ENCODE measurements at places on chromosomes 2 and 18. TPM values are rescaled to one million over a fixed set of nuclear protein-coding genes. Genes with fewer than 3 reads are reported as not detected.

The FOXI3 gene
- not detected for total RNA-seq

The CCDC68 gene
- 26.6 TPM for total RNA-seq

The IFT172 gene
- 26.9 TPM for total RNA-seq

The CFAP53 gene
- total RNA-seq: 0.34 TPM

The HMSD gene
- not detected for total RNA-seq

The TPO gene
- not detected for total RNA-seq

The FAM237A gene
- total RNA-seq: not detected

The MC2R gene
- not detected for total RNA-seq

The CCDC195 gene
- total RNA-seq: not detected

The WNT10A gene
- total RNA-seq: 1.0 TPM

DNA sequence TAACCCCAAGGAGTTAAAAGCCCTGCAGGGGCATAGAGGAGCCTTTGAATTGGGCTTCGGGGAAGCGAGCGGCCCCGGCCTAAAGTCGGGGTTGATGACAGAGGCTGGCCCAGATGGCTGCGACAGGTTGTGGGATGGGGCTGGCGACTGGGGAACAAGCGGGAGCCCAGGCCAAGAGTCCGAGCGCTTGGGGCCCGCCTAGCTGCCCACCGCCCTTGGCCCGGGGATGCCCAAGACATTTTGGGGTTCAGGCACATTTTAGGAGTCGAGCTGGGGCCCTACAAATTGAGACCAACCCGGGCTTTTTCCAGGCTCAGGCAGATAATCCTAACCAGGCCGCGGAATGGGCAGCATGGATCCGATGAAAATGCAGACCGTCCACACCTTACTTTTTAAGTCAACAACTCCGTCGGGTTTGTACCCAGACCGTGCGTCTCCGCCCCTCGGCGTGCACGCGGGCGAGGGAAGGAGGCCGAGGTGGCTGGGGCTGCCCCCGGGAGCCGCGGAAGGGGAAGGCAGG is 507 bp downstream of the RTKN start:
- DNase-seq: no peak

DNA sequence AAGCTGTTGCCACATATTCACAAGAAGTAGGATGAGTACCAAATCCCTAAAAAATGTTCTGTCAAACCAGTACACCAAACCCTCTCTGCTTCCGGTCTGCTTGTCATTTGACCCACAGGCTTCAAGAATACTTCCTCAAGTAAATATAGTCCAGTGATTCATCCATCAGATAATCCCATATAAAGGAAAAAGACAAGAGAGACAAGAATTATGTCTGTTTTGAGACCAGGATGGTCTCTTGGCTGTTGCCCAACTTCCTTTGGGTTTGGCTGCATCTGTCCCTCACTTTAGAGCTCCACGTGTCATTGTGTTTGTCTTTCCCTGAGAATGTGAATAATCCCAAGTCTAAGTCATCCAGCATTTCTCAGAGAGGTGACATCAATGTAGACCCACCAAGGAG is 91.5 kb upstream of the NRP2 start:
- no peak for DNase-seq

DNA sequence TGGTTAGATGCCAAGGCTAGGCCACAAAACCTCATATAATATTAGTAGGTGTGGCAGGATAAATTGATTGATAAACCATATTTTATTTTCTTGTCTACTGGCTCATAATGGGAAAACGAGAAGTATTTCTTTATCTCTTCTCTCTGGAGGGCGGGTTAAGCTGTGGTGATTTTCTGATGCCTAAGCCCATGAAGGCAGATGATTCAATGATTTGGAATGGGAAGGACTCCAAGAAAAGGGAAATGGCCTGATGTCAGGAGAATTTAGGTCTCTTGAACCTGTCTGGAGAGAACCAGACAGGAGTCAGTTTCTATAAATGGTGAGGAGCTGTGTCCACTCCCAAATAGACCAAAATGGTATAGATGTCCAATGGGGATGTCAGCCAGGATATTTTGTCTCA is 18.7 kb upstream of the MAP4K3 start:
- no peak for DNase-seq

GRCh38 chr2:176584333-176584732 is 315.1 kb downstream of the MTX2 start:
- DNase-seq: no peak

- no peak for DNase-seq
These were observed 354.8 kb downstream of the DCC start for GRCh38 chr18:52694804-52695203.

DNA sequence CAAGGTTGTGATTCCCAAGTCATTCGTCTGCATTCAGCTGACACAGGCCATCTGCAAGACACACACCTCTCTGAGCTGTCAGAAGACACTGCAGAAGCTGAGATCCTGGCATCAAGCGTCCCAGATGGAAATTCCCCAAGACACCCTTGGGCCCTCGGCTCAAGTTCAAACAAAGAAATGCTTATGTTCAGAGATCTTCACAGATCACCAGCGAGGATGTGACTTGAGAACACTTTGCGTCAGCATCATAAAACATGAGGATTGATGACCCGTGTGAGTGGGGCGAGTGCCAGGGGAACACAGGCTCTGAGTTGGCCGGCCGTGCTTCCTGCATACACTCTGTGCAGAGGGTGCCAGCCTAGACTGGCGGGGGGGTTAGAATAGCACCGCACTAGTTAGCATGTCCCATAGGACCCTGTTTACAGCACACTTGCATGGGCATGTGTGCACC is 36.8 kb downstream of the KCNIP3 start:
- DNase-seq: no peak

DNA sequence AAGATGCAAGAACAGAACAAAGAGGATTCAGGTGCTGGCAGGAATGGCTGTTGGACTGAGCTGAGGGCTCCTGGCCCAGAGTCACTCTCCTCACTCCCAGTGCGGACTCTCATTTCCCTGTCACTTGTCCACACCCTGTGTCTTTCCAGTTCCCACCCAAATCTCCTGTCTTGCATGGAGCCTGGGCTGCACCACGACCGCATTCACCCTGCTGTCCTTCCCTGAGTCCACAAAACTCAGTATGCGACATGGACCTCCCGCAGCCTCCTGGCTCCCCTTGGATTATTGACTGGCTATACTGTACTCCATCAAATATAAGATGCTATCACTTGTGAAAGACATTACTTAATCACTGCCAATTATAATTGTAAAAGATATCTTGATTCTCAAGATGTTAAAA is 2.5 kb upstream of the ITM2C start:
- DNase-seq: no peak

DNA sequence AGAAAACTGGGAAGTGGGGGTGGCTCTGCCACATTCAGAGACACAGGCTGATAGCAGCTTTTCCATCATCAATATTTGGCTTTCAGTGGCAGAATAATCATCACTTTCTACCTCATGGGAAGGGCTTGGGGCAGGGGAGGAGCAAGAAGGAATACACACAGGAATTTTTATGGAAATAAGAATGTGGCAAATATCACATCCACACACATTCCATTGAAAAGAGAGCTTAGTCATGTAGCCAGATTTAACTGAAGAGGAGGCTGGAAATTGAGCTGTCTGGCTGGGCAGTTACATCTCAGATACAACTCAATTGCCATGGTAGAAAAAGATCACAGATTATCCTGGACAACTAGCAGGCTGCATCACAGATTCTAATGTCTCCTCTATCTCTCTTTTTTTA is 1474.0 kb upstream of the ACVR2A start:
- no peak for DNase-seq

DNA sequence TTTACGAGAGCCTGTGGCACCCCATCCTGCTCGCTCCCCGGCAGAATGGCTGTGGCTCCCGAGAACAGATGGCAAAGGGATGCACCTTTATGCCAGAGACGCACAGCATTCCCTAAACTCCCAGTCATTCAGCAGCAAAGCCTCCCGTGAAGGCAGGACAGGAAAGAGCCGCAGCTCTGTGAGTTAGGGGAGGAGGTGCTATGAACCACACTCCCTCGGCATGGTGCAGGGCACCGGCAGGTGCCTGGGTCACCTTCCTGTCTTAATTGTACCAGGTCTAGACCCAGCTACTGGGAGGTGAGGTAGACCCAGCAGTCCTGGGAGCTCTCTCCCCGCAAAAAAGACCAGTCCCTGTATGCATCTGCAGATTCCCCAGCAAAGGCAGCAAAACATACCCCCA is 149.8 kb downstream of the TWIST2 start:
- no peak for DNase-seq

DNA sequence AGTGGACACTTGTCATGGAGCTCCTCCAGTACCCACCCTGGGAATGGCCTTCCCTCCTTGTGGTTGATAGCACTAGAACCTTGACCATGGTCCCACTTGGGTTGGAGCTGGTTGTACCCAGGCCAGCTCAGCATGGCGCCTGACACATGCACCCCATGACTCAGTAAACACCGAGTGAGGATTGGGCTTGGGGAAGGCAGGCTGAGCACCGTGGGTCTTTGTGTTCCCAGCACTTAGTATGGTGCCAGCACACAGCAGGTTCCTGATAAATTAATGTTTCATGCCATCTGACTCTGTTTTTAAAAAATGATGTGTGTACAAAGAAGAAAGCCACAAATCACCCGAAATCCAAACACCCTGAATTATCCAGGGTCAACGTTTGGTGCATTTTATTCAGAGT is 69.8 kb downstream of the CIB4 start:
- no peak for DNase-seq

GRCh38 chr2:126774761-126775160 is 118.8 kb downstream of the GYPC start:
- no peak for DNase-seq

GRCh38 chr18:12257996-12258718 is 4.0 kb downstream of the CIDEA start:
- no peak for DNase-seq

DNA sequence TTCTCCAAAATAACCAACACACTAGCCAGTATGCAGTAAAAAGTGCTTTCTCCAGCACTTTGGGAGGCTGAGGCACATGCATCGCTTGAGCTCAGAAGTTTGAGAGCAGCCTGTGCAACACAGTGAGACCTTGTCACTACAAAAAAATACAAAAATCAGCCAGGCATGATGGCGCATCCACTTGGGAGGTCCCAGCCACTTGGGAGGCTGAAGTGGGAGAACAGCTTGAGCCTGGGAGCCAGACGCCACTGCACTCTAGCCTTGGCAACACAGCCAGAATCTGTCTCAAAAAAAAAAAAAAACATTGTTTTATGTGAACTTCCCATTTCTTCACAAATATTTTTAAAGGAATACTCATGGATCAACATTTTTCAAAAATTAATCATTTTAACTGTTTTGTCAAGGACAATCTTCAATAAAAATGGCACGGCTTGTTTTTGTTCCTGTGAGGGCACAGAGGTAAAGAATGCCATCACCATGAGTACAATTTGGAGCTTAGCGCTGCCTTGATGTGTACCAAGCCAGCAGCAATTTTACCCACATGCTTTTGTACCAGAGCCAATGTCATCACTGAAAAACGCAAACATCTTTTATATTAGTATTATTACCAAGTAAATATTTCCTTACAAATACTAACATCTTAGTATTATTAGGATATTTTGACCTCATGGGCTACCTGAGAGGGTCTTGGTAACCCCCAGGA is 26.7 kb downstream of the RAB1A start:
- DNase-seq: peak; percentile 24

GRCh38 chr2:54468673-54469072 is 12.5 kb downstream of the SPTBN1 start:
- no peak for DNase-seq

DNA sequence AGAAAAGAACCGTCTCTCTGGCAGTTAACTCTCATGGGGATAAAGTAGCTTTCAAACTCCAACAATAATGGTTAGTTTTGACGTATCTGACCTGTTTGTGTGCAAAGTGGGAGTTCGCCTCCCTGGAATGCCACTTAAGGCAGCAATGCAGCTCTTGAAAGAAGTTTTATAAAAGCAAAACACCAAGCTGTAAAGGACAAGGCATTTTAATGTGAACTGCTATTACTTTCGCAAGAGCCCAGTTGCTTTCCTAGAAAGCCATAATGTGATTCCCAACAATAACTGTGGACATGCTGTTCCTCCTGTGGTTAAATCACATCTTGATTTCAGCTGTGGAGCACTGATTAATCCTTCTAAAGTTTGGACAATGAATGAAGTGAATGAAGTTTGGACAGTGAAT is 303.7 kb downstream of the PTPRM start:
- DNase-seq: no peak

GRCh38 chr2:241958818-241959545 is 89.5 kb downstream of the RTP5 start:
- no peak for DNase-seq

DNA sequence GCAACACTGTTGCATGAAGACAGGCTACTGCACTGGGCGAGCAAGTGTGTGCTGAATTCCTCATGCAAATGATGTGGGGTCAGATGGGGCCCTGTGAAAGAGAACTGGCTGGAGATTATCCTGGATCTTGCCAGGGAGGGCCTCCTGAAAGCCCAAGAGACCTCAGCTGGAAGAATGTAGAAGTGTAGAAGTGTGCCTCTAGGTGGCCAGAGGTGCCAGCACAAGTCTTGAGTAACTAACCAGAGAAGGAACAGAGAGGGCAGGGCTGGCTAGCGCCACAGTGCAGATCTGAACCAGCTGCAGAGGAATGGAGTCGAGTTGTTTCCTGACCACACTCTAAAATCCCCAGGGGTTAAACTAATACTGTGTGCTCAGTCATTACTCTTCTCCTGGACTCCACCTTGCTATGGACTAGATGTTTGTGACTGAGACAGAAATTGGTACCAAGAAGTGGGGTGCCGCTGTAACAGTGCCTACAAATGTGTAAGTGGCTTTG is 399.3 kb downstream of the LRATD1 start:
- no peak for DNase-seq

GRCh38 chr18:13265911-13266217 is 47.3 kb downstream of the LDLRAD4 start:
- no peak for DNase-seq

DNA sequence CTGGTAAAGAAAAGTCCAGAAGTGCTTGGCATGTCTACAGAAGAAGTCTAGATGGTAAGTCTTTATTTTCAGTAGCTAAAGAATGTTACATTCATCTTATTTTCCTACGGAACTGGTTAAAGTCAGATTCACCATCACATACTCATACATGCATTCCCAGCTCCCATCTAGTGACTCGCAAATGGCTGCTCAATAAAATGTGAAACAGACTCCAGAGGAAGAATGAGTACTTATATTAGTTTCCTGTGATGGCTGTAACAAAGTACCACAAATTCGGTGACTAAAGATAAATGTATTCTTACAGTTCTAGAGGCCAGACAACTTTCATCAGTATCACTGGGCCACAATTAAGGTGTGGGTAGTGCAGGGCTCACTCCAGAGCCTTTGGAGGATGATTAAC is 797.2 kb downstream of the SATB2 start:
- DNase-seq: no peak

GRCh38 chr2:5690286-5690685 is 1.9 kb upstream of the SOX11 start:
- DNase-seq: no peak

GRCh38 chr2:208781166-208781565 is 374.6 kb downstream of the PTH2R start:
- no peak for DNase-seq

DNA sequence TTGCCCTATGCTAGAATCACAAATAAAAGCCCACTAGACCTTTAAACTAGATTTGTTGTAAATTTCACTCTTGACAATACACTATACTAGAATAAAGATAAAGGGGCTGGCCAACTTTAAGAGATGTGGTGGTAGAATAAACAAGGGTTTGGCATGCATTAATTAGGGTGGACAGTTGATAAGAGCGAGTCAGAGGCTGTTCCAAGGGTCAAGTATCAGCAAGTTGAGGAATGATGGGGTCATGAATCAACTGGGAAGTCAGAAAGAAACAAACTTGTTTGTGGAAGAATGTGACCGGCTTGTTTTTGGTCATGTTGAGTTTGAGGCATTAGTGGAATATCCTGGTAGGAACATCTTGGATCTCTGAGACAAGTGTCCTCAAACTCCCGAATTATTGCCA is 398.3 kb upstream of the TNP1 start:
- no peak for DNase-seq

Data from upper lobe of left lung (tissue), 6 donors.